Activated CD8-positive, alpha-beta memory T cell treated with anti-CD3 and anti-CD28 coated beads for 1 hour (primary cell): ENCODE measurements at places on chromosomes 7 and 10.

DNA sequence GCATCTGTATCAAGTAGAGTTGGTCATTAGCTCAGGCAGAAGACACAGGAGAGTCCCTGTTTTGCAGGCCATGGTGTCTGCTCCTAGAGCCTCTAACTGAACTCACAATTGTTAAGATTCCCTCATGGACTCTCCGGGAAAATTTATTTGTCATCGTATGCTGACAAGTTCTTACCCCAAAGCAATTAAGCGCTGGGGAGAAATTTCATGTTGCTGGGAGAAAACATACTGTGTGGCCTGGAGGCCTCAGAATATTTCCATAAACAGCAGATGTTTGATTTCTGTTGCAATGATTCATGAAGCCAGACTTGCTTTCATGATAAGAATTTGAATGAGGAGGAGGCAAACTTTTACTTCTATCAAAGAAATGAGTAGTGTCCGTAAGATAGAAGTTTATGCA lies 583.2 kb downstream of the GATA3 start:
- no peak for DNase-seq

GRCh38 chr10:104277785-104278184 lies 8.8 kb downstream of the GSTO2 start:
- no peak for DNase-seq

- no peak for DNase-seq
Observed at GRCh38 chr7:90584378-90584777, 11.7 kb upstream of the CDK14 start.

GRCh38 chr7:132030086-132030568 lies 473.7 kb upstream of the PODXL start:
- no peak for DNase-seq

DNA sequence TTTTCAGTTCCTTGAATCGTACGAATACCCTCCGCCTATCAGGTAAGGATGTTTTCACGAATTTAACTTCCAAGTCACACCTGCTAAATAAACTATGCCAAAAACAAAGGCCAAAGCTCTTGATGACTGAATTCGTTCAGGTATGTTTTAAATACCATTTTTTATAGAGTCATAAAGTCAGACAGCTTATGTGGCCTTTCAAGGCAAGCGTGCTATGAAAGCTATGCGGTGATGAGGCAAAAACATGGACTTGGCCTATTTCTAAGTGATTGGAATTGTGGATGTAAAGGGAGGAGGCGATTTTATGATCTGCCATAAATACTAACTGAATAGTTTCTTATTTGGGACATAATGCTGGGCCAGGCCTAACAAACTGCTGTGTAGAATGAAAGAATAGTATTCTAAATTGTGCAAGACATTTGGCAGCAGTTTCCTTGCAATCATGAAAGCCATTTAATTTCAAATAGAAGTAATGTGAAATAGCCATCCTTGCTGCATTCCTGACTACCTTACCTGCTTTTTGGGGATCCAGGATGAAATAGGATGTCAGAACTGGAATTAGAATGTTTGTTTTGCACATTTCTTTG lies 14.0 kb downstream of the SLC39A12 start:
- no peak for DNase-seq

DNA sequence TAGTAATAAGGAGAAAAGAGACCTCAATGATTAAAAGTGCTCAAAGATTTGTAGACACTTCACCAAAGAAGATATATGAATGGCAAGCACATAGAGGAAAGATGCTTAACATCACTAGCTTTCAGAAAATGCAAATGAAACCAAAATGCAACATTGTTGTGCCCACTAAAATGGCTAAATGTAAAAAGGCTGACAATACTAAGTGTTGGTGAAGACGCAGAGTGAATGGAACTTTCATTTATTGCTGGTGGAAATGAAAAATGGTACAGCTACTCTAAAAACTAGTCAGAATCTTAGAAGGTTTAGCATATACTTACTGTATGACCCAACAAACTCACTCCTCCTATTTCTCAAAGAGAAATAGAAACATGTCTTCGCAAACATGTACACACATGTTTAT lies 212.9 kb upstream of the PITRM1 start:
- DNase-seq = no peak

GRCh38 chr10:61888744-61889143 lies 12.8 kb upstream of the ARID5B start:
- no peak for DNase-seq

- DNase-seq = no peak
Observed at GRCh38 chr10:5587151-5588079, 62.7 kb downstream of the CALML3 start.

DNA sequence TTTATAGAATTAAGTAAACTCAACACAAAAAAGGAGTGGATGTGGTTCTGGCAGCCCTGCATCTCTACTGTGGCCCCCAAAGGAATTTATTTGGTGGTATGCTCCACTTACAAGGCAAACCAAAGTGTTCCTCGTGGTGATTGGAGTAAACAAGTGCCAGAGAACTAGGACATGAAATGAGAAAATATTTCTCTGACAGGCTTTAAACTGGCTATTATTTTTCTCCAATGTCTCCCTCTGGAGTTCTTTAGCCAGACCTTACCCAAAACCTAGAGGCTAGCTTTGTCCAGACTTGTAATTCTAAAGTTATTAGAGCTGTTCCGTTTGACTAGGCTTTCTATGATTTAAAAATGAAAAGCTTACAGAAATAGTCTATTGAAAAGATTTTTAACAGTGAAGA lies 990.1 kb downstream of the CNTNAP2 start:
- no peak for DNase-seq

DNA sequence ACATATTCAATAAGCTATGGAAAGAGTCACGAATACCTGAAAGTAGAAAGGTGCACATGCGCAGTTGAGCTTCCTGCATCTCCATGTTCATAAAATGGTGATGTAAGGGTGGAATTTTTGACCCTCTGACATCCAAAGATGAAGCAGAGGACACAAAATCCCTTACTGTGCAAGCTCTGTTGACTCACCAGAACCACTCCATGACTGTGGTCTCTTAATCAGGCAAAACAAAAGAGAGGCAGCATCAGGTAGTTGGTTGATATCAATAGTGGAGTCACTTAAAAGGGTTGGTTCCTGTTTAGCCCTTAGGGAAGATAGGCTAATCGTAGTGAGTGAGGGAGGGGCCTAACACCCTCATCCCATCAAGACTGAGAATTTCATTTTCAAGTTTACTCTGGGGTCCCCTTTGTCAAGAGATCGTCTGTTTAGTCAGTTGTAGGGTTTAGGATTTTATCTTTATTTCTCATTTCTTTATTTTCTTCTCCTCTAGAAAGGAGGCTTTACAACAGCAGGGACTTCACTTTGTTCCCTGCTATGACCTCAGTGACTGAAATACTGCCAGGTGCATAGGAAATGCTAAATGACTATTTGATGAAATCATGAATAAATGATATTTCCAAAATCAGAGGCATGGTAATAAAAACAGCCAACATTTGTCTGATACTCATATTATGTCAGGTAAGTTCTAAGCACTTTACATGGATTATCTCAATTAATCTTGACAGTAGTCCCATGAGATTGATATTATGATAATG lies 98.1 kb downstream of the CD36 start:
- DNase-seq = no peak

DNA sequence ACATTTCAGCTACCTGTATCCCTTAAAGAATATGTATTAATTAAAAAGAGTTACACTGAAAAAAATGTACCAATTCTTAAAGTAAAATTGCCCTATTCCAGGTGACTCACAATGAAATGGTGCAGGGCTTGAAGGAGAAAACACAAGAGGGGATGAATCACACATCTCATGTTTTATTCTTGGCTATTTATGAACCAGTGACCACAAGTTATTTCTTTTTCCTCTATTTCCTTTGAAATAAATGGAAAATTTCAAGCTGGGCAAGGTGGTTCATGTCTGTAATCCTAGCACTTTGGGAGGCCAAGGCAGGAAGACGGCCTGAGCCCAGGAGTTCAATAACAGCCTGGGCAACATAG lies 106.8 kb downstream of the UBE2H start:
- DNase-seq = no peak

DNA sequence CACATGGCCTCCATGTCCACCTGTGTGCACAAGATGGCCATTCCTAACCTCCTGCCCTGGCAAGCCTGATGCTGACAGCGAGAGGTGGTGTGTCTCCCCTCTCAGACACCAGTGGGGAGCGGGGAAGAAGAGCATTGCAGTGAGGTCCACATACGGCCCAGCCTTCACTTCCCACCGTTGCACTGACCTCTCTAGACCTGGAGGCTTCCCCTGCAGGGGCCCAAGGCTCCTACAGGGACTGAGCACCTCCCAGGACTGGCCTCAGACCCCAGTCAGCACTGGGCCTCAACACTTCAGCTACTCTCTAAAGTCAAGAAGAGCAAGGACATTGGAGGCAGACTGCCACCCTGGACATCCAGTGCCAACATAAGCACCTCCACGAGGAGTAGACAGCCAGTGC lies 15.9 kb downstream of the STK32C start:
- DNase-seq = no peak

DNA sequence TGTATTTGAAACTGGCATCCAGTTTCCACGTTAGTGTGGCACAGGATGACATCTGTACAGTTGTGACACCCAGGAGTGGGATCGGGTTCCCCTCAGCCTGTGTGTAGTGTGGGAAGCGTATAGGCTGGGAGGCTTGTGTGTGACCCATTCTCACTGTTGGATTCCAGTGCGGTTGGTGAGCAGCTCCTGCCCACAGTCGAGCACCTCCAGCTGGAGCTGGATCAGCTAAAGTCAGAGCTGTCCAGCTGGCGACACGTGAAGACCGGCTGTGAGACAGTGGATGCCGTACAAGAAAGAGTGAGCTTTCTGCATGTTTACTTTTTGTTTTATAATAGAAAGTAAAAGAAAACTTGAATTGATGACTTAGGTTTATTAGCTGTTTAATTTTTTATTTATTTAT lies 18.7 kb upstream of the GET4 start:
- DNase-seq = no peak

- DNase-seq = no peak
Observed at GRCh38 chr10:85527616-85528317, 838.8 kb downstream of the GRID1 start.
